ENCODE measurements at places on chromosomes 1 and 21.

DNA sequence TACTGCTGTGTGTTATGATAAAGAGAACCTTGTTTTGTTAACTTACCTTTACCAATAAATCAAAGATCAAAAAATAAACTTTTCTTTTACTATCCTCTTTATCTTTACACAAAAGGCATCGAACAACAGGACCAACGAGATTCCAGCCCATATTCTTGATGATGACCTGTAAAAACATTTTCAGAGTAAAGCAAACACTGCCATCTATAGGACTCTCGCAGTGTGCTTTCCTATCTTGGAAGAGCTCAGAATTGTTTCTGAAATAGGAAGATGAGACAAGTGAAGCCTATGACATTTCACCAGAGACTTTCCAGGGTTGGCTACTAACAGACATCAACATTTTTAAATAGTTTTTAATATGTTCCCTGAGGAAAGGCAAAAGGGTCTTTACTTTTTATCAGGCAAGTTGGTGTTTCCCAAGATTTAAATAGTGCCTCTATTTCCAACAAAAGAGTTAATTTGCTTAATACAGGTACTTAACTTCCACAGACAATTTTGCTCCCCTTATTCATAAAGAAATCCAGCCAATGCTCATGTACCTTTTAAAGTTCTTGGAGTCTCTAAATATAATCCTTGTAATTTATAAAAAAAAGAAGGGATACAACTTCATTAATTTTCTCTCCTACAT, 7.3 kb downstream of the GLMN start:
- DNase-seq = peak; percentile 53

DNA sequence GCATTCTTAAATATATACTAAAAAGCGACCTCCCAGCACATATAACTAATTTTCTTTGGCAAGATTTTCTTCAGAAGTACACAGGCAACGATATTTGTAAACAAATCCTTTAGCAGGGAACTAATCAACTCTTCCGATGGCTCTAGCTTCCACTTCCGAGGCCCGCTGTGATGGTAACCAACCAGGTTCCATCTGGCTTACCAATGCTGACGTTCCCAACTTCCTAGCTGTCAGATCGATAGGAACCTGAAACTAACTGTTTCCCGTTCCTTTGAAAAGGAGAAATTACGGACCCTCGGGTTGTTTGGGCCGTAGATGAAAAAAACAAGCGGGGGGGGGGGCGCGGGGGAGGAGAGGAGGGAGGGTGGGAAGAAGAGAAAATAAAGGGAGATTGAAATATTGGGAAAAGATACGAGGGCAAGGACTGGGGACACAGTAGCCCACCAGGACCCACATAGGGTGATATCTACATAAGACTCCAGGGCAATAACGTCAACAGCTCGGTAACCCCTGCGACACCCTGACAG, 513 bp downstream of the GTF2B start:
- DNase-seq = peak; percentile 39

- no peak for DNase-seq
Observed at GRCh38 chr1:66489151-66489550, 44.8 kb upstream of the SGIP1 start.

DNA sequence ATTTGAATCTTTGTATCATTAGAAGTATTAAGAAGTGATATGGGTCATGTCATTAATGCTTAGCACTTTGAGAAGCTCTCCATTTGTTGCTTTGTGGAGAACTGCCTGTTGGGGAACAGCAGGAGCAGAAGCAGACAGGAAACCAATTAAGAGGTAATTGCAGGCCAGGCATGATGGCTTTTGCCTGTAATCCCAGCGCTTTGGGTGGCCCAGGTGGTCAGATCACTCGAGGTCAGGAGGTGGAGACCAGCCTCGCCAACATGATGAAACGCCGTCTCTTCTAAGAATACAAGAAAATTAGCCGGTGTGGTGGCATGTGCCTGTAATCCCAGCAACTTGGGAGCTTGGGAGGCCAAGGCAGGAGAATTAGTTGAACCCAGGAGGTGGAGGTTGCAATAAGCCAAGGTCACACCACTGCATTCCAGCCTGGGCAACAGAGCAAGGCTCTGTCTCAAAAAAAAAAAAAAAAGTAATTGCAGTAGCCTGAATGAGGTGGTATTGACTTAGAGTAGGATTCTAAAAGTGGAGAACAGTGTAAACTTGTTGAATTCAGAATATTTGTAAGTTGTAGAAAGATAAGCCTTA, 57.8 kb upstream of the FASLG start:
- DNase-seq = no peak

- DNase-seq = no peak
Observed at GRCh38 chr21:28421716-28422524, 570.8 kb downstream of the LTN1 start.

- peak; percentile 54 for DNase-seq
Observed at GRCh38 chr21:38804789-38805327, 871 bp upstream of the ETS2 start.

GRCh38 chr21:26171258-26172100, 909 bp upstream of the APP start:
- DNase-seq = no peak

GRCh38 chr21:15212206-15212605, 147.4 kb upstream of the NRIP1 start:
- DNase-seq = no peak

- DNase-seq = no peak
Observed at GRCh38 chr1:51928896-51929295, 50.4 kb upstream of the NRDC start.

- no peak for DNase-seq
Observed at GRCh38 chr1:34408011-34408410, 231.3 kb downstream of the C1orf94 start.

DNA sequence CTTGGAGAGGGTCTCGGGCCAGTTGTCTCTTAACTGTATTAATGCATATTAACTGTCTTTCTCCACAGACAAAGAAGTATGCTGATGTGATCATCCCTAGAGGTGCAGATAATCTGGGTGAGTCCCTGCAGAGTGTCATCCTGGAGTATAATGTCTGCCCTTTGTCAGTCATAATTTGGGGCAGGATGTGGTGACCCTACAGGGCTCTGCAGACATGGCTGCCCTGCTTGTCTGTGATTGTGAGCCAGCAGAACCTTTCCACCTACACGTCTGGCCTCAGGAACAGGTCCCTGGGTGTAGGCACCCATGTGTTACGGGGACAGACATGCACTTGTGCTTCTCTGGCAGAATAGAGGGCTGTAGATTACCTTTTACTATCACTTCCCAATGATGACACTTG, 78.4 kb downstream of the UCK2 start:
- no peak for DNase-seq

DNA sequence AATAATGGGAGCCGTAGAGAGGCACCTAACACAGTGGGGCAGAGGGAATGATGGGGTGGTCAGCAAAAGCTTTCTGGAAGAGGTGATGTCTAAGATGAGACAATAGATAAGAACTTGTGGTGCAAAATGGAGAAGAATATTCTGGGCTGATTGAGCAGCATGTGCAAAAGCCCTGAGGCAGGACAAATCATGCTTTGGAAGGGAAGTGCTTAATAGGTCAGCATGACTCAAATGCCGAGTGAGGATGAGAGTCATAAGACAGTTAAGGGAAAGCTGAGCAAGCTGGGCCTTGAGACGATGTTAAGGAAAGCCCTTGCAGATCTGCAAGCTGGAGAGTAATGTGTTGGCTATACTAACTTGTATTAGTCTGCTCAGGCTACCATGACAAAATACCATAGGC, 37.3 kb upstream of the ASB17 start:
- DNase-seq = no peak

DNA sequence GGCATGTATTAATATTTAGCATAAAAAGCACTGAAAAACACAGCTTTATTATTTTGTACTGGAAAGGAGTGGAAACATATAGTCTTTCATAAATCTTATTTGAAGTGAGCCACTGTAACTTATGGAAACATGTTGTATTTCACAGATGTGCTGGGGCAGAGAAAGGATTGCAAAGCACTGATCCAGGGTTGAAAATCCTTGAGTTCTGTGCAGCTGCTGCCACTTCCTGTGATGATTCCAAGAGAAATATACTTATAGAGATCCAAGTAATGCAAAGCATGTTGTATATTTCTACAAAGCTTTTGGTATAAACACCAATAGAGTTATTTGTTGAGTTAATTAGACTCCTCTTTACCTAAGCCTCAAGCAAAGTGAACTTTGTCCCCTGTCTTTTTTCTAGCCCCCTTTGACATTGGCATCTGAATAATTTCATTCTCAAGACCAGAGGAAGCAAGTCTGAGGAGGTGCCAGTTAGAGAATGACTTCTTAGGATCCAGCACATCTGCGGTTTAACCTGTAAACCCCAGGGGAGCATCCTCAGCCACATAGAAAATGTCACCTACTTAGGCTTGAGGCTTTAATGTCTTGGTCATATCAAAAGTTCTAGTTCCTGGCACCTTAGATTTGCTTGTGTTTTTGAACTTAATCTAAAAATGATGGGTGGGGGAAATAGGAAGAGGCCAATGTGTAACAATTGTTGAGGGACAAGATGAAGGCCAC, 173.3 kb downstream of the FASLG start:
- DNase-seq = no peak

GRCh38 chr1:109751531-109752260, 10.9 kb upstream of the GSTM3 start:
- no peak for DNase-seq

GRCh38 chr1:43979528-43980254, 681 bp downstream of the B4GALT2 start:
- no peak for DNase-seq

GRCh38 chr1:1435911-1436629, 580 bp downstream of the VWA1 start:
- no peak for DNase-seq

DNA sequence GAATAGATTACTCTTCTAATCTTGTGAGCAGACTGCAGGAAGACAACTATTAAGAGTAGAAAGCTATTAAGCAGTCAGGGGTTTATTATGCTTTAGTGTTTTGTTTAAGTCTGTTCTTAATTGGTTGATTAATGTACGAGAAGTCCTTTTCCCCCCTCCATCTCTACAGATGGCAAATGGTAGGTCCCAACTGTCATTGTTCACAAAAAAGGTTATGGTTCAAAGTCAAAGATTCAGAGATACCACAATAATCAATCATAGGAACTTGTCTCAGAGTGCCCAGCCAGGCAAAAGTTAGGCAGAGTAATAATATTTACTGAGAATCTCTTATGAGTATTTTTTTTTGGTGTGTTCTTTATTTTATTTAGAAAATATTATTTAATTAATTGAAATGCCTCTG, 26.8 kb downstream of the NFIA start:
- no peak for DNase-seq

- no peak for DNase-seq
Observed at GRCh38 chr1:44642925-44643324, 31.4 kb downstream of the TMEM53 start.

GRCh38 chr1:169200319-169200718, 93.8 kb downstream of the ATP1B1 start:
- DNase-seq = no peak

DNA sequence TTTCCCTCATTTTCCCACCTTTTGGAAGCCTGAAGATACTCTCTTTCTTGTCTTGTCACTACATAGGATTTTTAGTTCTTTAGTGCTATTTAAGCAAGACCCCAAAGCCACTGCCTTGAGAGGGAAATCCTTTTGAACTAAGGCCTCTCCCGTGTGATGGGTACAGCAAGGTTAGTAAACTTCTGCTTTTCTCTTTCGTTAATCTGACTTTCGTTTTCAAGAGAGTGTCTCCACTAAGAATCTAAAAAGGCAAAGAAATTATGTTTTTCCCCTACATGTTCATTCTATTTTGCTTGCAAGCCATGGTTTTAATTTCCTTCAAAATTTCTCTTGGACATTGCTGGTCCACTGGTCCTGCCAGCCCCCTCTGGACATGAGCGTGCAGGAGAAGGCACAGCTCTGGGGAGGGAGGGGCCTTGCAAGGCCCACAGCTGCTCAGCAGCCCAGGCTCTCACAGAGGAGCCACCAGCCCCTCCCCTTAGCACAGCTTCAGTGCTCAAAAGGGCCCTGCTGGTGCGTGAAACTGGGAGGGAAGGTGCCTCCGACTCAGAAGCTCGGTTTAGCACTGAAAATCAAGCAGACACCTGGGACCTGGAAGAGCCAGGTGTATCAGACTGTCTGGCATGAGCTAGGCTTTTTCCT, 210.9 kb upstream of the GALNT2 start:
- no peak for DNase-seq

- DNase-seq = no peak
Observed at GRCh38 chr1:78040484-78041089, 5.2 kb upstream of the GIPC2 start.

GRCh38 chr1:4495809-4496208, 158.6 kb upstream of the AJAP1 start:
- no peak for DNase-seq

GRCh38 chr1:93758842-93759515, 77.3 kb upstream of the BCAR3 start:
- DNase-seq = no peak

DNA sequence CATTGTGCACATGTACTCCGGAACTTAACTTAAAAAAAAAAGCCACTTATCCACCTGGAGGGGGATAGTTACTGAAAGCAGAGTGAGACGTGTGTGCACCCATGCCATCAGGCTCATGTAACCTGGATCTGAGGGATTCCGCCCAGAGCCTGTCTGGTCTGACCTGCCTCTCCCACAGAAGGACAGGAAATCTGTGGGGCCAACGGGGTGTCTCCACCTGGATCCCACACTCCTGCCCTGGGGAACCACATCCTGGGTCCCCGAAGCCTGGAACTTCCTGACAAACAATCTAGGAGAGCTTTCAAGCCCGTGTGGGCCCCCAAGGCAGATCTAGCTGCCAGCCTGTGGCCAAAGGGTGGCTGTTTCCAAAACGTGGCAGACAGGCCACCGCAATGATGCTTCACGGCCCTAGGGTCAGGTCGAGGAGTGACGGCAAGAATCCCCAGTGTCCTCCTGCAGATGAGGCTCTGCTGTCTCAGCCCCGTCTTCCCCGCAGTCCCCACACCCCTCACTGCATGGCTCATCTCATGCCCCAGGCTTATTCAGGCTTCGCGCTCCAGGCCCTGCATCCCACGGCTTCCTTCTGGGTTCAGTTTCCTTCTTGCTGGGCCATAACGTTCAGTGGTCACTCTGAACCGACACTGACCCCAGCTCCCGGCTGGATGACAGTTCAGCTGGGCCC, 21.0 kb upstream of the PCBP3 start:
- no peak for DNase-seq

GRCh38 chr1:205350691-205351141, 6.0 kb downstream of the KLHDC8A start:
- DNase-seq = peak; percentile 82

DNA sequence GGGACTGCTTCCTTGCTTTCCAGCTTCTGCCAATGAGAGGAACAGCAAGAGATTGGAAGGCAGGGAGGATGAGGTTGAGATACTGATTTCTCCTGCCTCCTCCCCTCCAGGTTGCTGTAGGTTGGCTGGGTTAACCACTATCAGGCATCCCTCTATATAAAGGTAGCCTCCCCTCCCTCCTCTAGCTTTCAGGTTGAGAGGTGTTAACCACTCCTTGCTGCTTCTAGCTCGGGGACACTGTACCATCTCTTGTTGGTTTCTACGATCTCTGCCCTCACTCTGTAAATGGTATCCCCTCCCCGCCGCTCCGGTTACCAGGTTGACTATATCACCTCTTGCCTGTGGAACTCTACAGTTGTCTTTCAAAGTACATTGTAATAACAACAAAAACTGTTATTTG, 16.7 kb downstream of the LPAR3 start:
- DNase-seq = no peak

All from NCI-H1694 (cell line).